ENCODE measurements at places on chromosomes 1 and 21.

DNA sequence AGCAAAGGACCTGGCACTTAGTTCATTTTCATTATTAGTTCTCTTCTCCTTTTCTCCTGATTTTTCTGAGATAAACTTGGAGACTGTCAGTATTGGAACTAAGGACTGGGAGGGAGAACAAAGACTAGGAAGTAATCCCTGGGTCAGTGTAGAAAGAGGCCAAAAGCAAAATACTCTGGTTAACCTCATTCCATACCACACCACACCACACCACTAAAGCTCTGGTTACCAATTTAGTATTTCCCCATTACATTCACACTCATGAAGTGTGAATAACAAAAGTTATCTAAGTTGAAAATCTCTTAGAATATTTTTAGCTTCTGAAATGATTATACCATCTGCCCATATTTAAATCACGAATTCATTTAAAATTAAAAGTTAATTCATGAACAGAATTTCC, 68.9 kb upstream of the DMRTA2 start:
- no peak for DNase-seq

DNA sequence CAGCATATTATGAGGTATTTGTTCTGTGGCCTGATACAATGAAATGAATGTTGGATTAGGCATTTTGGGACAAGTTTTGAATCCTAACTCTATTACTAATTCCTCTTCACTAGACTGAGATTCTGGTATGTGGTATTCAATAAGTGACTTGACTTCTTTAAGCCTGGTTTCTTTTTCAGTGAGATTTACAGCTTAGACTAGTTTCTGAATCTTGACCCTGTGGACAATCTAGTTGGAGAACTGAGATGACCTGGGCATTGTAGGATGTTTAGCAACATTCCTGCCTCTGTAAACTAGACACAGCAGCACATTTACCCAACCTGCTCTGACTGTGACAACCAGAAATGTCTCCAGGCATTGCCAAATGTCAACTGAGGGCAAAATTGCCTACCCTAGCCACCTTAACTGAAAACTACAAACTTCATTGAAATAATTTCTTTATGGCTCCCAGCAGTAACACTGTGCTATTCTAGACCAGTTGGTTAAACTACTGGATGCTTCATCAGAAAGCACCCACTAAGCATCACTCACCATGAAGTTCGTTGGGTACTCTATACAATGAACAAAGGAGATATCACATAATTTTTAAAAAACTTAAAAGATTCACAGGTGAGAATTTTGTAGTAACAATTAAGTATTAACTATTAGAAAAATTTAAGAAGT, 16.8 kb downstream of the PTPRC start:
- peak; percentile 19 for DNase-seq

DNA sequence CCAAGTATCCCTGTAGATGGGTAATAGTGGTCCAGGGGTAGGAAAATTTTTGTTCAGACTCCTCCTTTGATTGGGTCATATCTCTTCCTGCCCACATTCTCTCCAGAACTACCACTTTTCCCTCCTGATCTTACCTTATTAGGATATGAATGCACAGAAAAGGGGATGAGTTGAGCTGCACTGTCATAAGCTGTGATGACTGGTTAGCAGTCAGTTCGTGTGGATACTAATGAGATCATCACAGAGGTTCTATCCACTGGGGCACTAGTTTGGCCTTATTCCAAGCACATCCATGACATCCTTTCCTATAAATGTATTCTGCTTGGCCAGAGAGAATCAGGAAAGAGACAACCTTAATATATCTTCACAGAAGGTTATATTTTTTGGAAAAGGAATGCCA, 22.1 kb upstream of the TBX15 start:
- no peak for DNase-seq

DNA sequence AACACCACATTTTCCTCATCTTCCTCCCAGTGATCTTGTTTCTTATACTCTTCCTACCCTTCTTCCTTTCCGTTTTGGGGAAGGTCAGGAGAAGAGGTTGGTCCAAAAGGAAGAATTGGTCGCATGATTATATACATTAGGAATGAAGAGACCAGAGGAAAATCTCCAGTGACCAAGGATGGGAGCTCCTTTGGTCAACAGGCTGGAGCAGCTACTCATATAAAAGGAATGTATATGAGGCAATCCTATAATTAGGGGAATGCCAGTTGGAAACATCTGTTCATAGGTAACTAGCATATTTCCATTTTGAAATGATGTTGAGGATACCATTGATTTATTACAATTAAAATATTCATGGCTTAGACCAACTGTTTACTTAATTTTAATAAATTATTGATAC, 114.5 kb downstream of the LRRC40 start:
- no peak for DNase-seq

- no peak for DNase-seq
Observed at GRCh38 chr1:35447278-35447677, 109.9 kb downstream of the KIAA0319L start.

GRCh38 chr1:20343149-20343937, 52.7 kb downstream of the VWA5B1 start:
- no peak for DNase-seq

DNA sequence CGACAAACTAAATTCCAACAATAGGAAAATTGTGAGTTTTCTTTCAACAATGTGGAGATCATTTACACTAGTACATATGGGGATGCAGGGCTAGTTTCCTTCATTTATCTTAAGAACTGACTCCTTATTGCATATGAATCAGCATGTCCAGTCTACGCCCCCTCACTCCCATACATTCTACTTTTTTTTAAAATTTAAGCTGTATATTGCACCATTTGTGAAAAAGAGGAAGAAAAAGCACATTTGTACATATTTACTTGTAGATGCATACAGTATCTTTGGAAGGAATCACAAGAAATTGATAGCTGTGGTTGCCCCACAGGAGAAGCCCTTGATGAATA, 15.9 kb downstream of the VPS26C start:
- no peak for DNase-seq

DNA sequence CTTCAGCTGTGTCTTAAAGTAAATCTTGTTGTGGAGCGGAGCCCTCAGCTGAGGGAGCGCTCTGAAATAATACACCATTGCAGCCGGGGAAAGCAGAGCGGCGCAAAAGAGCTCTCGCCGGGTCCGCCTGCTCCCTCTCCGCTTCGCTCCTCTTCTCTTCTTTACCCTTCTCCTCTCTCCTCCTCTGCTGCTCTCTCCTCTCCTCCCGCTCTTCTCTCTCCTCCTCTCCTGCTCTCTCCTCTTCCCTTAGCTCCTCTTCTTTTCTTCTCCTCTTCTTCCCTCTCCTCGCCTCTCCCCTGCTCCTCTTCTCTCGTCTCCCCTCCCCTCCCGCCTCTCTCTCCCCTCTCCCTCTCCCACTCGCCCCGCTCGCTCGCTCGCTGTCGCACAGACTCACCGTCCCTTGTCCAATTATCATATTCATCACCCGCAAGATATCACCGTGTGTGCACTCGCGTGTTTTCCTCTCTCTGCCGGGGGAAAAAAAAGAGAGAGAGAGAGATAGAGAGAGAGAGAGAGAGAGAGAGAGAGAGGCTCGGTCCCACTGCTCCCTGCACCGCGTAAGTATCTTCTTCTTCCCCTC, at the start of gene PROX1:
Gene PROX1 (plus strand): TSS at position 47 of the 580 bp plus-strand sequence. CDS start 8,563 bp downstream, outside the sequence.
- peak; percentile 72 for DNase-seq

DNA sequence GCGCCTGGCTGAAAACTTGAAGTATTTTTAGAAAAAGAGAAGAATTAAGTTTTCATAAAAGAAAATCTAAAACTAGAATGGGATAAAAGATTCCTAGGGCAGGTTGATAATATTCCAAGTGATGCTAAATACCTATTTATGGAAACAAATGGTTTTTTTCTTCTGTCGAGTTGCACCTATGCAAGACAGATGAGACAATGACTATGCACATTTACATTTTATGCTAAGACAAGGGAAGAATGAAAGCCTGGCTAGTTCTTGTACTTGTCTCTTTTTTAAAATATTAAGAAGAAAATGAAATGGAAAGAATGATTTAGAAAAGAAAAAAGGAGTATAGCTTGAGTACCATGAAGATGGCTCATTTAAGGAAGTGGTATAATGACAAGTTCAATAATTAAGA, 24.4 kb upstream of the USP24 start:
- no peak for DNase-seq

- no peak for DNase-seq
Observed at GRCh38 chr21:45088729-45089128, 14.3 kb downstream of the ADARB1 start.

DNA sequence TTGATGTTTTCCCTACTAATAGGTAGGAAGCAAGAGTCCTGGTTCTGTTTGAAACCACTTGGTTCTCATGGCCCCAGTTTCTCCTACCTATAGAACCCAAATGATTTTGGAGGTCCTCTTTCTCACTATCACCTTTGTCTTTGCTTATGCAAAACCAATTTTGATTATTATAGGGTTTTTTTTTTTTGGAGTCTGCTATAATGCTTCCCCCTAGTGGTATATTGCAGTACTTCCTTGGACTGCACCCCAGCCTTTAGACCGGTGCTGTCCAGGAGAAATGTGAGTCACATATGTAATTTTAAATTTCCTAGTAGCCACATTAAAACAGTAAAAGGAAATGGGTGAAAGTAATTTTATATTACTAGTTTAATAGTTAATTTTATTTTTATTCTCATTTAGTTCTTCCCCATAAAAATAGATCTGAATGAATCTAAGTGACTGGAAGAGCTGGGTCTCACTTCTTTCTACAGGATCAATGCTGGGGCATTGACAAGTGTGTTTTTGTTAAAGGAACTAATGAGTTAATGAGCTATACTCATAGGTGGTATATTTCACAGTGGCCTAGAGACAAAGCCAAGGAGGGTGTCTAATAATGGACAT, 10.6 kb downstream of the FCMR start:
- DNase-seq = peak; percentile 75

GRCh38 chr1:50517488-50517887, 94.2 kb upstream of the DMRTA2 start:
- no peak for DNase-seq

DNA sequence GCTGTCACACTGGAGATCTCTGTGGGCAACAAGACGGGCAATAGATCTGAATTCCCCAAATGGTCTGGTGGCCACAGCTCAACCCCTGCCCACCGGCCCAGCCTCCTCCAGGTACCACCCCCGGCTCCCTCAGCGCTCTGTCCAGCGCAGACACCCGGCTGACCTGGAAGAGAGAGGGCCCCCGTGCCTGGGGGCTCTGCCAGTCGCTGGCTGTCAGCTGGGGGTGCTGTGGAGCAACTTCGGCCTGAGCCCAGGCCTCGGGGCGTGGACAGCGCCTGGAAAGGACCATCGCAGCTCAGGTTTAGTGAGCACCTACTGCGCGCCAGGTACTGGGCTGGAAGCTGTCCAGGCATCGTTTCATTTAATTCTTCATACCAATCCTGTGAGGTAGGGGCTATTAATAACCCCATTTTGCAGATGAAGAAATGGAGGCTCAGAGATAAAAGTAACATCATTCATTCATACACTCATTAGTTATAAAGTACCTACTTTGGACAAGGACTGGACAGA, 51.0 kb downstream of the AHDC1 start:
- DNase-seq = no peak

- peak; percentile 34 for DNase-seq
Observed at GRCh38 chr1:3942416-3943122, 42.5 kb upstream of the C1orf174 start.

GRCh38 chr1:22750685-22751051, 40.0 kb downstream of the EPHB2 start:
- peak; percentile 38 for DNase-seq

GRCh38 chr1:157955221-157955620, 38.2 kb upstream of the KIRREL1 start:
- no peak for DNase-seq

GRCh38 chr1:163068716-163069115, 445 bp upstream of the RGS4 start:
- no peak for DNase-seq

GRCh38 chr1:212218911-212219310, 66.3 kb upstream of the PPP2R5A start:
- DNase-seq = no peak

DNA sequence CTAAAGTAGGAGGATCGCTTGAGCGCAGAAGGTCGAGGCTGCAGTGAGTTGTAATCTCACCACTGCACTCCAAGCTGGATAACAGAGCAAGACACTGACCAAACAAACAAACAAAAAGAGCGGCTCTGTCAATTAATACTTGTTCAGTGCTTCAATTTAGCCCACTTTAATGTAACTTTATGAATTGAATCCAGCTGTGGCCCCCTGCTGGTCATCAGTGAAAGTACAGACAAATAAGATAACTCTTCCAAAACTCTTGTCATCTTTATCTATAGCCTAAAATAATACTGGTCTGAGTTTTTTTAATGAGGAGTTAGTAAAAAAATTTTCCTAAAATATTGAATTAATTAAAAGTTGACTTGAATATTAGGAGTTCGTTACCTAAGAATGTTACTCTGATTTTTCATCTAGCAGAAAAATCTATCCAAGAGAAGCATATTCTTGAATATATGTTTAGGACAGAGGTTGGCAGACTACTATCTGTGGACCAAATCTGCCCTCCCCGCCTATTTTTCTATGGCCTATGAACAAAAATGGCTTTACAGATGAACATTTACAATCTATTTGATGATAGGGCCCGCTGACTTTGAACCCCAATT, 26.1 kb downstream of the ATP5PF start:
- peak; percentile 43 for DNase-seq

GRCh38 chr1:33338440-33339211, 17.7 kb upstream of the A3GALT2 start:
- DNase-seq = no peak

DNA sequence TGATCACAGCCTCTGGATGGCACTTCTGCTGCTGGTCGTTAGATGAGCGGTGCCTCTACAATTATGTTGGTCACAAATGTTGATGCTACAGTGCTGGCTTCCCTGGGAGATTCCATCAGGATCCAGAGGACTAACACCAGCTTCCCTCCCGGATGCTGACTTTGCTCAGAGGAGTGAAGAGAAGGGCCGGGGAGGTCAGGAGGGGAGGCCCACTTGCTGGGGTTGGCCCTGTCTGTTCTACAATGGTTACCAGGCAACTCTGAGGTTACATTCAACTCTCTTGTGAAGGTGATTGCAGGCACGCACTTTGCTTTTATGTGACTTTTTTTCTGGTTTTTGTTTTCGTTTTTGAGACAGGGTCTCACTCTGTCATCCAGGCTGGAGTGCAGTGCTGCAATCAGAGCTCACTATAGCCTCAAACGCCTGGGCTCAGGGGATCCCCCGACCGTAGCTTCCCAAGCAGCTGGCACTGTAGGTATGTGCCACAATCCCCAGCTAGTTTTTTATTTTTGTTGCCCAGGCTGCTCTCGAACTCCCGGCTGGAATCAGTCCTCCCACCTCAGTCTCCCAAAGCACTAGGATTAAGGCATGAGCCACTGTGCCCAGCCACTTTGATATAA, 112.5 kb downstream of the ADSS2 start:
- no peak for DNase-seq

GRCh38 chr1:65512967-65513780, 92.7 kb downstream of the LEPR start:
- no peak for DNase-seq

All from HT-29 (cell line).